ENCODE measurements at places on chromosomes 12 and 14.

- no peak for DNase-seq
These were observed 65.2 kb upstream of the DIO3 start for GRCh38 chr14:101495827-101496775.

DNA sequence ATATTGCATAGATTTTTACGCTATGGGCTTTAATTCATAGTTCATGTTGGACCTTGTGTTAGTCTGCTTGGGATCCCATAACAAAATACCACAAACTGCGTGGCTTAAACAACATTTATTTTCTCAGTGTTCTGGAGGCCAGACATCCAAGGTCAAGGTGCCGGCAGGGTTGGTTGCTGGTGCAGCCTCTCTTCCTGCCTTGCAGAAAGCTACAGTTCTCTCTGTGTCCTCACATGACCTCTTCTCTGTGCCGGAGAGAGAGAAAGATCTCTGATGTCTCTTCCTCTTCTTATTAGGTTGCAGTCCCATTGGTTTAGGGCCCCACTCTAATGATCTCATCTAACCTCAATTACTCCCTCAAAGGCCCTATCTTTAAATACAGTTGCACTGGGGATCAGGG lies 170.5 kb downstream of the IPO8 start:
- no peak for DNase-seq

GRCh38 chr14:72590577-72590976 lies 303.3 kb downstream of the DPF3 start:
- no peak for DNase-seq

- DNase-seq = no peak
These were observed 76.5 kb upstream of the AMIGO2 start for GRCh38 chr12:47156167-47156736.

DNA sequence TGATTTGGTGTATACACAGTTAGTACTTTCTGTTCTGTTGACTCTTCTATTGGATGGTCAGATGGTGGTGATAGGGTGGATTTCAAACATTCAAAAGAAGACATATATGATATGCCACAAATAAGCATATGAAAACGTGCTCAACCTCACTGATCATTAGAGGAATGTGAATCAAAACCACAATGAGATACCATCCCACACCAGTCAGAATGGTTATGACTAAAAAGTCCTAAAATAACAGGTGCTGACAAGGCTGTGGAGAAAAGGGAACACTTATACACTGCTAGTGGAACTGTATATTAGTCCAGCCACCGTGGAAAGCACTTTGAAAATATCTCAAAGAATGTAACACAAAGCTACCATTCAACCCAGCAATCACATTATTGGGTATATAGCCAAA lies 425.5 kb downstream of the C12orf50 start:
- no peak for DNase-seq

- DNase-seq = no peak
These were observed 12.2 kb downstream of the TRMT5 start for GRCh38 chr14:60968671-60969070.

DNA sequence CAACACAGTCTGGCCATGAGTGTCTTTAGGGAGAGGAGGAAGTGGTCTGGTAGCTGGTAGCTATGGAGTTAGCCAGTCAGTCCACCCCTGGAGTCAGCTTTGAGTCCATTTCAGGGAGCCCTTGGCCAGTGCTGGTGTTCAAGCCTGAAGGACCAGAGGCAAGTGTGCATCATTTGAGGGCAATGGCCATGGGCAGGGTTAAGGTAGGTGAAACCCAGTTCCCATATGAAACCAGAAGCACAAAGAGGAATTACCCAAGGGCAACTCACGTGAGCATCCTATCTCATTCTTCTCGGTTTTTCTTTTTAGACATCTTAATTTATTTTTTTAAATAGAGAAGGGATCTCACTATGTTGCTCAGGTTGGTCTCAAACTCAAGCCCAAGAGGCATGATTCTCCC lies 61.3 kb upstream of the ACTN1 start:
- no peak for DNase-seq

GRCh38 chr12:116502989-116503496 lies 56.1 kb upstream of the MAP1LC3B2 start:
- DNase-seq = no peak

DNA sequence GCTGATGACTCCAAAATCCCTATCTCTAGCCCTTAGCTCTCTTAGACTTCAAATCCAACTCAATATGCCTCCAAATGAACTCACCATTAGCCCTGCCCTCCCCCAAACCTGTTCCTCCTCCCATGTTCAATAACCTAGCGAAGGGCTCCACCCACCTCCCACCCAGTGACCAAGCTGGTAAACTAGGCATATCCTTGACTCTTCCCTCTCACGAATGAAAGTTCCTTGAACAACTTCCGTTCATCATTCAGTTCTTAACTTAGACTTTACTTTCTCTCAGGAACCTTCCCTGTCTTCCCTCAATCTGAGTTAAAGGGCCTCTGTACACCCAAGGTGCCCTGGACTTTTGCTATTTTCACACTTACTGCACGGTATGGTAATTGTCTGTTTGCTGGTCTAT lies 1.9 kb upstream of the KLHDC1 start:
- no peak for DNase-seq

DNA sequence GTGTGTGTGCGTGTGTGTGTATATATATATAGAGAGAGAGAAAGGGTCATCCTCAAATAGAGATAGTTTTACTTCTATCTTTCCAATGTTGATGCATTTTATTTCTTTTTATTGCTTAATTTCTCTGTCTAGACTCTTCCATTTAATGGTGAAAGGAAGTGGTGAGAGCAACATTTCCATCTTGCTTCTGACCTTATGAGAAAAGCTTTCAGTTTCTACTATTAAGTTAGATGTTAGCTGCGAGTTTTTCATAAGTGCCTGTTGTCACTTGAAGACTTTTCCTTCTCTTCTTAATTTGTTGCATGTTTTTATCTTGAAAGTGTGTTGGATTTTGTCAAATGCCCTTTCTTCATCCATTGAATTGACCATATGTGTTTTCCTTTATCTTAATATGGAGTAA lies 304.4 kb upstream of the FAR2 start:
- no peak for DNase-seq

GRCh38 chr12:122481861-122482260 lies 18.9 kb downstream of the ZCCHC8 start:
- DNase-seq = no peak

DNA sequence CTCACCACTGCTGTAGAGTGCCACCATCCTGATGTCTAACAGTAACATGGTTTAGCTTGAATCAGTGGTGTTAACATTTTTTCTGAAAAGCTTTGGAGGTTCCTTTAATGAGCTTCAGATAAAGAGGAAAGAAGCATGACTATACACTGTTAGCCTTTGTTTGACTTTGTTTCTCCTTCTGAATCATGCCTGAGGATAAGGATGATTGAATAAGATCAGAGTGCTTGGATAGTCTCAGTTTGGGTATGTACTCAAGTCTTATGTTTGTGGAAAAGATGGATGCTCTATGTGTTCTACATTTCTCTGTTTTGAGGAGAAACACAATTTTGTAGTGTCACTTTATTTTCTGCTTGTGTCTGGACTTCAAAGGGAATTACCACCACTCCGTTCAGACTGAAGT lies 42.0 kb downstream of the GPATCH2L start:
- no peak for DNase-seq

GRCh38 chr12:18391151-18391550 lies 129.8 kb downstream of the PIK3C2G start:
- DNase-seq = no peak

GRCh38 chr12:103771466-103771865 lies 69.6 kb downstream of the NT5DC3 start:
- DNase-seq = no peak

DNA sequence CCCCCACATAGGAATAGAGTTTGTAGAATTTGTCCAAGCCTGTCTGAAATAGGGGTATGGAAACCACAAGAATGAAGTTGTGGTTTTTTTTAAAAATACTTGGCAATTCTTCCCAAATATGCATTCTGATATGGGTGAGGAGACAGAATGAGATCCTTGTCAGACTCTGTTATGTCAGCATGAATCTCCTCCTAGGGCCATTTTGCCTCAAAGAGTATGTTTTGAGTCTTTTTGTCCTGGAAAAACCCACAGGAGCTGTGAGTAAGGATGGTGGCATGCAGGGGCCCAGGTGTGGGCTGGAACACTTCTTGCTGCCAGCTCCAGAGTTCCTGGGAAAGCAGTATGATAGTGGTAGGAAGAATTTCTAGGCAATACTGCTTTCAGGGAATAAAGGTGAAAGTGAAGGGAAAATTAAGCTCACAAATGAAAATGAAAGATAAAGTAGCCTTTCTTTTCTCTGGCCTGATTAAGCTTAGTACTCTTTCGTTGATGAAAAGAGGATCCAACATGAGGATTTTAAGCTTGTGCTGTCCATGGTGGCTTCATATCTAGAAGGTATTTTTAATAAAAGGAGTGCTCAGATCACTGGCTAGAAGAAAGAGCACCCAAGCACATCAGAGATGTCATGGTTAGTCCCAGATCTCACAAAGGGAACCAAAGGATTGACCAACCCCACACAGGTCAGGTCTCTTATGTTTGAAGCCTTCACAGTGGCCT lies 130.8 kb downstream of the LLPH start:
- no peak for DNase-seq

- no peak for DNase-seq
These were observed 20.3 kb upstream of the ITPK1 start for GRCh38 chr14:93136009-93136408.

DNA sequence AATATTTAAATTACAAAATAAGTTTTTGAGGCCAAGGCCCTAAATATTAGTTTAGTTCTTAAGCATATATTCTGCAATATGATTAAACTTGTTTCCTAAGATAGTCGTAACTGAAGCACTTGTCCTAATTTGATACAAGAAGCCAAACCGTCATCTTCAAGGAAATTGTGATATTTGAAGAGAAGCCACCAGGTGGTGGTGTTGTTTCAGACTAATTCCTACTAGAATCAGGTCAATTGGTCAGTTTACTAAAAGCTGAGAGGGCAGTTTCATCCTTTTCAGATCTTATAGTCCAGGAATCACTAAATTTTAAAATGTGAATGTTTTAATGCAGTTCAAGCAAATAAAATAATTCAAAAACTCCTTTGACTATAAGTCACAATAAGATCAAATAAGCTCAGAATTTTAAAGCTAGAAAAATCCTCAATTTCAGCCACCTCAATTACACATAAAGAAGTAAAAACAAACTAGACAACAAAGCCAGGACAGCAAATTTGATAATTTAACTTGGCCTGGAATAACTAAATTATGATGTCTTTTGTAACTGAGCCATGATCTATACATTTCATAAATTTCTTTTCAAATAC lies 7.1 kb upstream of the ARL1 start:
- DNase-seq = no peak

- no peak for DNase-seq
These were observed 372.5 kb downstream of the ZFP36L1 start for GRCh38 chr14:68420350-68420749.

DNA sequence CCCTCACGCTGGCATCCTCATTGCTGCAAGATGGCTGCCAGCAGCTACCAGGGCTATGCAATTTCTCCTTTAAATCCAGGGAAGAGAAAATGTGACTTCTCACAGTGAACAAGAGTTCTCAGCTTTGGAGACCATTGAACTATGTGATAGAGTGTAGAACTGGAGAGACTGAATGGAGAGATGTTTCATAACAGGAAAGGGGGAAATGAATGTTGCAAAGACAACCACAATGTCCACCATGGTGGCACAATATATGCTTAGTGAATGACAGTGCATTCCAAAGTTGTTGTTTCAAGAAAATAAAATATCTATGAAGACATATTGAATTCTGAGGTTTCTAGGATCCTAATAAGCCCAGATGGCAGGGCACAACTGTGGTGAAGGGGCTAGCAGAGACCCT lies 13.2 kb upstream of the COCH start:
- no peak for DNase-seq

DNA sequence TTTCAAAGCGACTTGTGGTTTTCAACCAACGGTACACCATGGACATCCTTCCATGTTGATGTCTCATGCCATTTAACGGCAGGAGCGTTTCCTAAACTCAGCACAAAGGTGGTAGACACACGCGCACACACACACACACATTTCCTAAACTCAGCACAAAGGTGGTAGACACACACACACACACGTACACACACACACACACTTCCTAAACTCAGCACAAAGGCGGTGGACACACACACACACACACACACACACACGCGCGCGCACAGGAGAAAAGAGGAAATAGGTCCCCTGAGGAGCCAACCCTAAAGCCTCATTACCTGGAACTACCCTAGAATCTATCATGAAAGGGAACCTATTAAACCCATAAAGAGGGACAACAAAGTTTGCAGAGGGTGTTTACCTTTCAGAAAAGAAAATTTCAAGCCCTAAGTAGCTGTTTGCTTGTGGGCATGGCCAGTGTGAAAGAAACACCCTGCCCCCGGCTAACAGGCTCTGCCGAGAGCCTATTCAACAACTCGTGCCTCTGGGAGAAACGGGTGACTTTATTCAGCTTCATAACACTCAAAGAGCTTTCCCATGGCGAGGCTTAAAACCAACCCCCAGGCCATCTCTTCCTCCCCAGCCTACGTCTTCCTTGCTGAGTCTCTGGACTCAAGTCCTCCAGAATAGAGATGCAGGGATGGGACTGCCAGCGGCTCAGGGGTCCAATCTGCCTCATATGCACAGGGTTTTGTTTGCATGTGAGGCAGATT lies 31.8 kb downstream of the SLC8B1 start:
- no peak for DNase-seq

Measured in stimulated activated CD8-positive, alpha-beta memory T cell treated with anti-CD3 and anti-CD28 coated beads, Interleukin-15, amount 100 ng/mL, for 48 hours (primary cell).